ENCODE measurements at places on chromosomes 16 and 17.

- no peak for DNase-seq
Observed at GRCh38 chr17:13728781-13729180, 127.1 kb upstream of the HS3ST3A1 start.

DNA sequence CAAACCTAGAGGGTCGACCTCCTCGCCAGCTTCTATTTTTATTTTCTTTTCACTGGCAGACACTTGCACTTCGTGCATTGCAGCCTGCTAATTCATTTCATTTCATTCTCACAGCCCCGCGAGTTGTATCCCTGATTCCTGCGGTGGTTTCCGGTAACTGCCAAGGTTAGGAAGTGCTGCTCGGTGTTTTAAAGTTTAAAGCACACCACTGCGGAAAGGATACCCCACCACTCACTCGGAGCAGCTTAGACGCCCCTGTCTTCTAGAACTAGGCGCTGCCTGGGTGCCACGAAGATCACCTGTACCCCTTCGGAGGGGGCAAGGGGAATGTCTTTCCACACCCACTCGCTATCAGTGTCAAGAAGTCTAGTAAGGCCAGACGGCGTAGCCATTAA is 509 bp downstream of the CNEP1R1 start:
- DNase-seq = no peak

DNA sequence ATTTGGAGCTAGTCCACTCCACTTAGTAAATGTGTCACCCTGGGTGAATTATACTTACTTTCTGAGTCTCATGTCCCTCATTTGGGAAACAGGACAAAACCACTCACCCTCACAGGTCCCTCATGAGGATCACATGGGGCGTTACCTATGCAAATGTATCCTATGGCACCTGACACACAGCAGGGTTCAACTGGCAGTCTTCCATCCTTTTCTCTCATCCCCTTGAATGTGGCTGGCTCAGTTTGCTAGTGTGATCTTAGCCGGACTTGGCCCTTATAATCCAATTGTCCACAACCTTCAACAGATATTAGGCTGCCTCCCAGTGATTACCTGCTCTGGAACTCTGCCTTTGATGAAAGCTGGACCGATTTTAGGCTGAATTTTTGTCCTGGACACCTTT is 308.8 kb downstream of the MAP2K6 start:
- DNase-seq = no peak

DNA sequence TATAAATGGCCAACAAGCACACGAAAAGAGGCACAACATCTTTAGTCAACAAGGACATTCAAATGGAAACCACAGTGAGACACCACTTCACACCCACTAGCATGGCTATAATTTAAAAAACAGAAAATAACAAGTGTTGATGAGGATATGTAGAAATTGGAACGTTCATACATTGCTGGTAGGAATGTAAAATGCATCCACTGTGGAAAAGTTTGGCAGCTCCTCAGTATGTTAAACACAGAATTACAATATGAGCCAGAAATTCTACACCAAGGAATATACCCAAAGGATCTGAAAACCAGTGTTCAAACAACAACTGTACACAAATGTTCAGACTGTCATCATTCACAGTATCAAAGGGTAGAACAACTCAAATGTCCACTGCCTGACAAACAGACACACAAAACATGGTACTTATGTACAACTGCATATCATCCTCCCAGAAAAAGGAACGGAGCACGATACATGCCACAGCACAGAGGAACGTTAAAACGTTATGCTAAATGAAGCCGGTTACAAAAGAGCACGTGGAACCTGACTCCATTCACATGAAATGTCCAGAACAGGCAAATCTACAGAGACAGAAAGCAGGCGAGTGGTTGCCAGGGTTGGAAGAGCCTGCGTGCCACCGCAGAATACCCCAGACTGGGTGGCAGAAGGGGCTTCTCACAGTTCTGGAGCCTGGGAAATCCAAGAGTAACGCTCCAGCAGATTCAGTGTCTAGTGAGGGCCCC is 32.8 kb upstream of the METRNL start:
- DNase-seq = no peak

DNA sequence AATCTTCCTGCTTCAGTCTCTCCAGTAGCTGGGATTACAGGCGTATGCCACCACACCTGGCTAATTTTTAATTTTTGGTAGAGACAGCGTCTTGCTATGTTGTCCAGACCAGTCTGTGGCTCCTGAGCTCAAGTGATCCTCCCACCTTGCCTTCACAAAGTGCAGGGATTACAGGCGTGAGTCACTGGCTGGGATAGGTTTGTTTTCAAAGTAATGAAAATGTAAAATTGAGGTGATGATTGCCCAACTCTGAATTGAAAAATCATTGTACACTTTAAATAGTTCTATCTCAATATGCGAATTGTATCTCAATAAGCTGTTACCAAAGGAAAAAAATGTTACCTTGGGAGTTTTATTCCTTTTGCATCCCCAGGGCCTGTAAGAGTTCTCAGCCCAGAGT is 1.2 kb upstream of the AMFR start:
- no peak for DNase-seq

- DNase-seq = no peak
Observed at GRCh38 chr16:82567175-82567574, 59.6 kb upstream of the CDH13 start.

DNA sequence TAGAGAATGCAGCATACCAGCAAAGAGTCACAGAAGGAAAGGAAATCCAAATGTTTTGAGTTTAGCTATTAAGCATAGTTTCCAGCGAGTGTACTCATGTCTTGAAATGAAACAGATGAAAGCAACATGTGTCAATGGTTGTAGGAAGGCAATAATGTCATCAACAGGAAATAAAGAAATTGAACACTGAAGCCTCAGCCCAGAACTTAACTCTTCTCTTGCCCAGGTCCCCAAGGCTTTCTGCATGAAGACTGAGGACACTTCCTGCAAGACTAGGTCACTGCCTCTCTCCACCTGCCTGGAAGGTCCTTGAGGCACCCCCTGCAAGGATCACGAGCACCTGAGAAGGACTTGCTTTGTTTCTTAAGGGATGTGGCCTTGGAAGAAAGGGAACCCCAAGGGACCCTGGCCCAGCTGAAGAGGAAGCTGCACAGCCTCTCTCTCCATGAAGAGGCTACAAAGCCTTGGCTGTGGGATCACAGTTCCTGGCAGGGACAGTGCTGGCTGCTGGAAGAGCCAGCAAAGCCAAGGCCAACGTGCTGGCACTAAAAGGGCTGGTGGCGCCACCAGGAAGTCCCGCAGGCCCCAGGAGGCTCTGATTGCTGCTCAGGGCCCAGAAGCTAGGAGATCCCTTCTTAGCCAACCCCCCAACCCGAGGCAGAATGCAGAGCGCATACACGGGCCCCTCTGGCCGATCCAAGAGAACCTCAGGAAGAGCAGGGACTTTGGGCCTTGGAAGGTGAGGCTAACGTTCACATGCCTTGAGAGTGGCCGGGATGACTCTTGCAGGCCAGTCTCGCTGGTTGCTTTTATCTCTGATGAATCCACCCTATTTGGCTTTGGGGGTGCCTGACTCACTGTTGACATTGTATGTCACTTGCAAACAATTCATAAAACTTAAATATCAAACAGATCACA is 23.4 kb upstream of the AXIN2 start:
- DNase-seq = no peak

DNA sequence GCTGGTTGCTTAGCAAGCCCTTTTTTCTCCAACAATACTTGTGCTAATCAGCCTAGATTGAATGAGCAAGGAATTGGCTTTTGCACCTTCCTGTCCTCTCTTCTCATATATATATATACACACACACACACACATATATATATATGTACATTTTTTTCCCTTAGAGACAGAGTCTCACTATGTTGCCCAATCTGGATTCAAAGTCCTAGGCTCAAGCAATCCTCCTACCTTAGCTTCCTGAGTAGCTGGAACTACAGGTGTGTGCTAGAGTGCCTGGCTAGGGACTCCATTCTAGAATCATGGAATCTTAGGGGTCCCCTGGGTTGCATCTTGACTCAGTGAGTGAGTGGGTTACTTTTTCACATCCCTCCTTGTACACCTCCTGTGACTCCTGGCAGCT is 27.0 kb downstream of the RAI1 start:
- DNase-seq = no peak

DNA sequence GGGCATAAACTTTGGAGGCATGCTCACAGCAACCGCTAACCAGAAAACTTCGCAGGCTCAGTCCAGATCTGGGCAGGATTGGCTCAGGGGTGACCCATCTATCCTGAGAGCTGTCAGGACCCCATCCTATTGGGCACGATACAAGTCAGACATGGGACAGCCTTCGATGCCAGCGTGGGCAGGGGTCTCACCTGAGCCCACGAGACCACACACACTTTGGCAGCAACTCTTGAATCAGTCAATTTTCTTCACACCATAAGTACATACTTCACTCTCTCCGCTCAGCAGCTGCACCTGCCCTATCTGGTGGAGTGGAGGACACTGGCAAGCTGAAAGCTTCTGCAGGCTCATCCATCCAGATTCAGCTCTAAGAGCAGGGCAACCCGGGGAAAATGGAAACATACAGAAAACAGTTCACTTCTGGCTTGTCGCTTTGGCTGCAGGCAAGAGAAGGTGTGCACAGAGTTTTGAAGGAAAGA is 48.3 kb downstream of the ZFHX3 start:
- DNase-seq = no peak

- DNase-seq = no peak
Observed at GRCh38 chr16:85603203-85603755, 9.8 kb upstream of the GSE1 start.

DNA sequence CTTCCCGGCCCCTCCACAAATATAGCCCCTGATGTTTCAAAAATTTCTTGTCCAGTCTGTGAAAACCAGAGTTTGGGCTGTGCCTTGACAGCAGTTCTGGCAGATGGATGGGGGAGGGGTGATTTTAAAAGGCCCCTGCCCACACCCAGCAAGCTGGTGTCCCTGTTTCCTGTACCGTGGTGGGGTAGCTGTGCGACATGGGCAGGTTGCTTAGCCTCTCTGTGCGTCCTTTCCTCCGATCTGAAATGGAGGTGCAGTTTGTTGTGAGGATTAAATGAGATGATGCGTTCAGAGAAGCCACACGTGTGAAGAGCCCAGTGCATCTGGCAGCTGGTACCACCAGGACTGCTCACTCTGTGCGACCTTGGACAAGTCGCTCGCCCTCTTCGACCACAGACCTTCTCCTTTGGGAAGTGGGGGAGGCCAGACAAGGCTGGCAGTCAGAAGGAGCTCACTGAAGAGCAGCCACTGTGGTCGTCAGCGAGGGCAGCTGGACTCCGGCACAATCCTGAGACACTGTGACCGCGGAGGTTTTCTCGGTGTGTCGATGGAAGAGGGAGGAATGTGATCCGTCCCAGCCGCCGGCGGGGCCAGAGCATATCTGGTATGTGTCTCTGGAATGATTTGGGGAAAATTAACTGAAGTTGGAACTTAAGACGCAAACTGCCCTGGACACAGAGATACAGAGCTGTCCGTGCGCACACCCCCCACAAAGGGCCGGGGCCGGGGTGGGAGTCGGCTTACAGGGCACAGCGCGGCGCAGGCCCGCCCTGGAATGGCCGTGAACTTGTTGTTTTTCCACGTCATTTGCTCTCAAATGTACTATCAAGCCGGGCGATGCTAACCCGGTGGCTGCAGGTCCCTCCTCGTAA is 721 bp upstream of the WFIKKN2 start:
- DNase-seq = no peak

DNA sequence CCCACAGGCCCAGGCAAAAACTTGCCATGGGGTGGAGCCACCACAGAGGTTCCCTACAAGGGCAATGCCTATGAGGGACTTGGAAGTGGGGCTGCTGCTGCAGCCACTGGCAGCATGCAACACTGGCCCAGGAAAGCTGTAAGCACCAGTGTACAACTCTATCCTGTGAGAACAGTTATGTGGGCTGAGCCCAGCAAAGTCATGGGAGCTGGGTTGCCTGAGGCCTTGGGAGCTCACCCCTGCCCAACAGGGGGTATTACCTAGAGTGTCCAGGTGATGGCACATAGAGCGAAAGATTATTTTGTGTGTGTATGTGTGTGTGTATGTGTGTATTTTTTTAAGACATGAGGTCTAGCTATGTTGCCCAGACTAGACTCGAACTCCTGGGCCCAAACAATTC is 57.0 kb downstream of the TANC2 start:
- no peak for DNase-seq

DNA sequence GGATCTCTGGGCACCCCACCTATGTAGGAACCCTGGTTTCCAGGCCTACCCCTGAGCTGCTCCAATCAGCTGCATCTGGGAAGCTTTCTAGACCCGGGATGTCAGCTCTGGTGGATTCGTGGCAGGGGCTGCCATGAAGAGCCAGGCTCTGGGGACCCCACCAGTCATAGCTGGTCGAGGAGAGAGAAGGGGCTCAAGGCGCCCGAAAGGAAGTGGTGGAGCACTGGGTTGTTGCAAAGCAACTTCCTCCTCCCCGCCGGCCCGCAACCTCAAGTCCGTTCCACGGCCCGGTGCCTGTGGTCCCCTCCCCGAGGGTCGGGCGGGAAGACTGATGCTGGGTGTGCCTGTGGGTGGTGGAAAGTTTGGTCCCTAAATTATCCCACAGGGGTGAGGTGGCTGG is 10.2 kb downstream of the TBKBP1 start:
- DNase-seq = no peak

GRCh38 chr17:30173649-30174048 is 57.0 kb downstream of the NSRP1 start:
- DNase-seq = no peak

DNA sequence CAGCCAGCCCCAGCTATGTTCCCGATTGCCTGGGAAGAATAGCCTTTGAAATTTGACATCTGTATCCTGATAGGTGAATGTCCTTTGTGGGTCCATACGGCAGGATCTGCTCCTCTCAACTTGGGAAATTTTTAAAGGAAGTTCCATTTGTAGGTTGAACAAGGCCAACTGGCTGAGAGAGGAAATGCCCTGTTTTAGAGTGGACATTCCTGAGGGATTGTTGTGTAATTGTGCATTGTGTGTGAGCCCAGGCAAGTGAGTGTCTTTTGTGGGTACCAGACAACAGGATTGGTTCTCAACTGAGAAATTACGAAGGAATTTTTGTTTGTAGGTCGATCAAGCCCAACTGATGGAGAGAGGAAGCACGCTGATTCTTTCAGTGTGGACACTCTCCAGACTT is 2.6 kb upstream of the CPHXL2 start:
- DNase-seq = no peak

DNA sequence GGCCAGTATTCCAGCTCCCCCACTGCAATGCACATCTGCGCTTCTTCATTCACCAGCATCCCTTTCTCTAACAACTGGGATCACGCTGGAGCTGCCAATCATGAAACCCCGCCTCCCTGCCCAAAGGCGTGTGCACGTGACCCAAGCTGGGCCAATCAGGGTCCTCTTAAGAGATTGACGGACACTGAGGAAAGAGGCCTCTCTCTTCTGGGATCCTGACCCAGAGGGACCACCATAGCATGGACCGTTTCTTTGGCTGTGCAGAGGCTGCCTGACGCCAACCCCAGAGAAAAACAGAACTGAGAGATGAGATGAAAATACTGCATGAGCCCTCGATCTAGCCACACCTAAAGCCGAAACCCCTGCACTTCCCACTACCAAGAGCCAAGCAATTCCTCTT is 32.0 kb downstream of the COTL1 start:
- no peak for DNase-seq

DNA sequence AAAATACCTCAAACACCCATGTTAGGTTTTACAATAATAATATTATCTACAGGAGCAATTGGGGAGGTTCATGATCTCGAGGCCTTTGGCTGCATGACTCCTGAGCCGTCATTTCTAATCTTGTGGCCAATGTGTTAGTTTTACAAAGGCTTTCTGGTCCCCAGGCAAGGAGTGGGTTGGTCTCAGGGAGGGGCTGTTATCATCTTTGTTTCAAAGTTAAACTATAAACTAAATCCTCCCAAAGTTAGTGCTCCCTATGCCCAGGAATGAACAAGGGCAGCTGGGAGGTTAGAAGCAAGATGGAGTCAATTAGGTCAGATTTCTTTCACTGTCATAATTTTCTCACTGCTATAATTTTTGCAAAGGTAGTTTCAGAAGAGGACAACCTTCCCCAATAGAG is 9.1 kb upstream of the CCL5 start:
- DNase-seq = no peak
